ENCODE measurements at places on chromosomes 12 and 14.
A peak's percentile ranks its signal among the peaks of the same experiment; 100 is the strongest.

DNA sequence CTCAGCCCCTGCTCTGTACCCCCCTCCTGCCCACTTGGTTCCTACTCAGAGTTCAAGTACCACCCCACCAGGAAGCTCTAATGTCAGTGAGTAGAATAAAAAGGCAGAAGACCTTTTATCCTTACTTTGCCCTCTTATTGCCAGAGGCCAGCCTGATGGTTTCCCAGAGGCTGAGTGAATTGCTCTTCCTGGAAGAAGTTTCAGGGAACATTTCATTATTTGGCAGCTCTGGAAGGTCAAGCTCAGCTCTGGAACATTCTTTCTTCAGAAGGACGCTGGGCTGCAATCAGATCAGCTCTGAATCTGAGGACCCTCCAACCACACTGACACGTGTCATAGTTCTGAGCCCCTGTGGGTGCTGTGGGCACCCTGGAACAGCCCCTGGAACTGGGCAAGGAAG is 188.9 kb downstream of the ETV6 start:
- peak; percentile 39 for DNase-seq

DNA sequence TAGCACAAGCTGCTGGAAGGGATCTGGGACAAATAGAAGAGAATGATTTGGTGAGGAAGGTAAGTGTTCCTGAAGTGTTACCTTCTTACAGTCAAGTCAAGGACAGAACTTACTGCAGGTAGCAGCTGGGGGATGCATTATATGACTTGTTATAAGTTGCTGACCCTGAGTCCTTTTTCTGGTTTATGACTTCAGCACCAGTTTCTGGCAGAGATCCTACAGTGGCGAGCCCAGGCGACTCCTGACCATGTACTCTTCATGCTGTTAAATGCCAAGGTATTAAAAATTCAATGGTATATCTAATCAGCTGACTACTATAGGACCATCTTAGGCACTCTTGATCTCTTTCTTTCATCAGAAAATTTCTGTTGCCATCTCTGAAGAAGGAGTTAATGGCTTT is 45.1 kb upstream of the ATF1 start:
- no peak for DNase-seq

GRCh38 chr14:73293782-73294781 is 56.8 kb downstream of the PAPLN start:
- peak; percentile 25 for DNase-seq

DNA sequence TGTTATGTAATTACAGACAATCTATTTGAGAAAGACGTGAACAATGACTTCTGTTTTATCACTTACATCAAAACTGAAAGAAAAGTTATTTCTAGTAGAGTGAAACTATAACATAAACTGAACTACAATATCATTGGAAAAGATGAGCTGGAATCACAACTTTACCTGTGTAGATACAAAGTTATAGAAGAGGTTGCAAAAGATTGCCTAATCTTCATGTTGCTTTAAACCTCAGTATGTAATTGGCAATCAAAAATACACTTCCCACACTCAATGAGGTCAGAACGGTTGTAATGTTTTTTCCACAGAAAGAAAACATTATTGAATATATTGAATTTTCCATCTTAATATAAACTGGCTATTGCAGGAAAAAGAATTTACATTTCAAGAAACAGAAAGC is 37.7 kb upstream of the GXYLT1 start:
- peak; percentile 3 for DNase-seq

- DNase-seq: no peak
These were observed 4.3 kb downstream of the IRF2BPL start for GRCh38 chr14:77024171-77024691.

- no peak for DNase-seq
These were observed 94.1 kb downstream of the PHETA1 start for GRCh38 chr12:111274777-111275176.

GRCh38 chr12:53803703-53804102 is 51.9 kb upstream of the CISTR start:
- DNase-seq: no peak

DNA sequence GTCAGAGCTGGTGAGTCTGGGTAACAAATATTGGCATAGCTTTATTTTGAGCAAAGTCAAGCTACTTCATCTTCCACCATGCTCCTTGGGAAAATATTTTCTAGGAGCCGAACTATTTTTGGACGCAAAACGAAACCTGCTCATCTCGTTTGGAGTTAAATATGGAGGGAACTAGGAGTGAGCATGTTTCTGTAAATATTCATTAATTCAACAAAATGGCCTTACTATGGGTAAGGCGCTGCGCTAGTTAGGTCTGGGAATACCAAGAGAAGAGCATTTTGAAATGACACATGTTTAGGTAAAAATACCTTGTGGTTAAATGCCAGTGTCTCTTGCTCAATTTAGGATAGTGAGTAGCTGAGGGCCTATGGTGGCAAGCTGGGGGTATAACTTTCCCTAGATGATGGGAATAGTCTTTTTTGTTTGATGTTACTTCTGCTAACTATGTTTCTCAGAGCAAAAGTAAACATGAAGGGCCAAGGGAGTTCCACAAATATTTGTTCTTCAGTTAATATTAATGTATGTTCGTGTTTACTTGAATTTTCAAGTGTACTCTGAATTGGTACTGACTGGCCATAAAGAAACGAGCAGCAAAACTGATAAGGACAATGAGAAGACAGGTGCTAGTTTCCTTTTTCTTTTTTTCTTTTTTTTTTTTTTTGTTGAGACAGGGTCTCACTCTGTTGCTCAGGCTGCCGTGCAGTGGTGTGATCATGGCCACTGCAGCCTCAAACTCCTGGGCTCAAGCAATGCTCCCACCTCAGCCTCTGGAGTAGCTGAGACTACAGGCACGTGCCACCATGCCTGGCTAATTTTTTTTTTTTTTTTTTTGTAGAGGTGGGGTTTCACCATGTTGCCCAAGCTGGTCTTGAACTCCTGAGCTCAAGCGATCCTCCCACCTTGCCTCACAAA is 77.7 kb downstream of the MAP1LC3B2 start:
- no peak for DNase-seq

DNA sequence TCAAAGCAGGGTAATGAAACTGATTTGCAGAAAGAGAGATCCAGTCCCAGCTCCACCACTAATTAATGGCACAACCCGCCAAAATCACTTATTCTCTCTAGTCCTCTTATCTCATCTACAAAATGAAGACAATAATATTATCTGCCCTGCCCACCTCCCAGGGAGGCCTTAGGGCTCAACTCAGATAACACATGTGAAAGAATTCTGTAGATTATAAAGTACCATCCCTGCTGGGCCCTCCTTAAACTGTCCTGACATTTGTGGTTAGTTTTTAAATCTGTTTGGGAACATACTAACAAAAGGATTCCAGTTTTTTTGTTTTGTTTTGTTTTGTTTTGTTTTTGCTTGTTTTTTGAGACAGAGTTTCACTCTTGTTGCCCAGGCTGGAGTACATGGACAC is 7.3 kb downstream of the POMT2 start:
- no peak for DNase-seq

DNA sequence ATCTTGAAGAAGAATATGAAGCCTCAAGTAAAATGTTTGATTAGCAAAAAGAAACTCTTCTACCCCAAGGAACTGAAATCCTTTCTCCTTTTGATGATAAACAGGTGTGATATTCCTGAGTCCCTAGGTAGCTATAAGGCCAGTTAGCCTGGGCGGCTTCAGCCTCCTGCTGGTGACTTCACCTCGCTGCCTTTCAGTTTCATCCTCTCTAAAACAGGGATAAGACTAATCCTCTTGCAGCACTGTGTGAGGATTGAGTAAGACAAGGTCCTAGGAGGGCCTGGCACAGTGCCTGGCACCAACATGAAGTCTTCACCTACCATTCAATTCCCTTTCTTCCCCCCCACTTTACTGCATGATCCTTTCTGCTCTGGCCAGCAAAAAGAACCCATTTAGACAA is 42.1 kb downstream of the CIT start:
- peak; percentile 34 for DNase-seq

- no peak for DNase-seq
These were observed 290.5 kb downstream of the TMEM132D start for GRCh38 chr12:129613314-129613713.

Data from suppressor macrophage treated with lipopolysaccharide for 4 hours (primary cell).